ENCODE measurements at places on chromosomes 12 and 14.
A peak's percentile ranks its signal among the peaks of the same experiment; 100 is the strongest.

DNA sequence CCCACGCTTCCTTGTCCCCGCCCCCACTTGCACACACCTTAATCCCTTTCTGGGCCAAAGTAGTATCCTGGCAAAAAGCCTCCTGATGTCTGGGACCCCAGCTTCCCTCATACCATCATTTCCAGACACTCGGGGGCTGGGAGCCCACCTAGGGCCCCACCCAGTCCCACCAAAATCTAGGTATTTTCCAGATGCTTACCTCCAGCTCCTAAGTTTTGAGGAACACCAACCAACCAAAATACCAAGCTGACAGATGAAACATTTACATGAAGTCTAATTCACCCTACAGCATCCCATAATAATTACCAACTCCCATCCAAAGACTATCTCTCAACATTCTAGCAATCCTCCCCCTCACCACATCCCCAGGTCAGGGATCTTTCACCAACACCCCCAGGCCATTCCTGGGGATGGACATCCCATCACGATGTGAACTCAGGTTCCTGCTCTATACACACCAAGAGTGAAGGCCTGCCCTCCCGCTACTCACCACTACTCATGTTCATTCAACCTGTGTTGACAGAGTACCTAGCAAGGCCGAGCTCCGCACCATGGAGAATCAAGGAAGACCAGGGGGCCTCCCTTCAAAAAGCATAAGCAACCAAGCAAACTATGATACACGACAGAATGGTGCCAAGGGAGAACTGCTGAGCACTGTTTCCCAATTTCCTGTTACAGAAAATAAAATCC is 1.6 kb upstream of the CHD4 start:
- peak; percentile 56 for DNase-seq

DNA sequence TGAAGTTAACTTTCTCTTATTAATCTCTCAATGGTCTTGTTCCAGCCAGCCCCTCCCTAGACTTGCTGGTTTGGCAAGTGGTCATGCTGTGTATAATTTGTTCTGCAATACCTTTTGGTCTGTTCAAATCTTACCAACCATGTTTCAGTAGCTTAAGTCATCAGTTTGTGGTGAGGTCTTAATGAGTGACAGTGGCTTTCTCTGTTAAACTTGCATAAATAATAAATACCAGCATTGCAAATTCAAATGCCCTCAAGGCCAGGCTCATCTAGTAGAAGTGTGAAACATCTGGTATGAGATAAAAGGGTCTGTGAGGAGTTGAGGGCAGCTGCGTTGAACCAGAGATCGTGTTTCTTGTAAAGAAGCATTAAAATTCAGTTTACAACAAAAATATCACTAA is 319.5 kb downstream of the TMEM117 start:
- DNase-seq, result no peak

DNA sequence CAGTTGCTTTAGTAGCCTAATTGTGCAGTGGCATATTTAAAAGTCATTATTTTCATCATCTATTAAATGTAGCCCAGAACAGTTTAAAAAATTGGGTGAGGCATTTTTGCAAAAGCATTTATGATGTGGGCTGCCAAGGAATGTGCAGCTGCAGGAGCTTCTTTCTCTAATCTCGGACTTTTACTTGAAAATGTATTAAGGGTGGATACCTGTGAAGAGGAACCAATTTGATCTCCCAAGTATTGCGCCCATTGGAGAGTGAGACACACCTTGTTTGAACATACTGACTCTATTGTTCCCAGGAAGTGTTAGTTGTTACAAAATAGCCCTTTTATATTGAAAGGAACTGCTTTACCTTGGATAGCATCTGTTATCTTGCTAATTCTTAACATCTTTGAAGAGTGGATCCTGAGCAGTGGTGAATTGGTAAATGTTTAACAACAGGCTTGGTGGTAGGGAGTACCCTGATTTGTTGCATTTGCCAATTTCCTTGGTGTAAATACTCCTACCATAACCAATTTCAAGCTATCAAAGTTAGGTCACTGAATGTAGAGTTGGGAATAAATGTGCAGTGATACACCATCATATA is 42.5 kb upstream of the HMGA2 start:
- DNase-seq, result no peak

DNA sequence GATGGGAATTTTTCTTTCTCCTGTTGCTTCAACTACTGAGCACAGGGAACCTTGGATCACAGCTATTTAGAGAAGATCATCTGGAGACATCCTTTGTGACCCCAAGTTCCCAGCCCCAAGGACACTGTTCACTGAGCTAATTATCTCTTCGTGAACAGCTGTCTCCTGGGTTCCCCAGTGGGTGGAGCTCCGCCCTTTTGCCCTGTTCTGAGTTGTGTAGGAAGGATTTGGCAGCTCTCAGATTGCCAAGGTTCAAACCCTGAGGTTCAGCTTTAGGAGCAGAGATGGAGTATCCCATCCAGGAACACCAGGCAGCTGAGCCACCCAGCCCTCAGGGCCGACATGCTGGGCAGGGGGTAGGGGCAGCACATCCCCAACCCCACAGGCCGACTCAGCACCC is 32.0 kb downstream of the NGB start:
- DNase-seq, result peak; percentile 41
